Endodermal cell (in vitro differentiated cells): ENCODE measurements at places on chromosomes 11 and 22. TPM values are rescaled to one million over a fixed set of nuclear protein-coding genes. Genes with fewer than 3 reads are reported as not detected.

DNA sequence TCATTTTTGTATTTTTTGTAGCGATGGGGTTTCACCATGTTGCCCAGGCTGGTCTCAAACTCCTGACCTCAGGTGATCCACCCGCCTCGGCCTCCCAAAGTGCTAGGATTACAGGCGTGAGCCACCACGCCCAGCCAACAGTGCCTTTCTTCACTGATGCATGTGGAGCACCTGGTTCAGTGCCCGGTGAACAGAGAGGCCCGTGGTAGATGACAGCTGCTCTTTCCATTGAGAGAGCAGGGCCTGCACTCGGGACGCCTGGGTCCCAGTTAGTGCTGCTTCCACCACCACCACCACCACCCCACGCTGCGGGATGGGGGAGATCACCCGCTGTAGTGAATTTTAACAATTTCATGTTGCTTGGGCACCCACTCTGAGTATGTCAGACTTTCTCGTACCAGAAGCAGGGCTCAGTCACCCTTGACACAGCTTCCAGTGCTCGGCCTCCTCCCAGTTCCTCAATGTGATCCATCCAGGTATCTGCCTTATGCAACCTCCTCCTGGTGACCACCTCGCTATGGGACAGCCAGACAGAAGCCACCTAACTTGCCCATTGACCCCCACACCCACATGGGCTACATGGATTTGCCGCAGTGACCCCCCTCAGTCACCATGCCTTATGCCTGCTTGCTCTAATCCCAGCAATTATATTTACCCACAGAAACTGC lies 36.6 kb downstream of the ARRB1 start:
- no peaks in the 10 kb centered on the region for H3K27me3 ChIP-seq
- DNase-seq, result no peak
- no peak overlapping the region for H3K4me3 ChIP-seq
- peaks cover 10% of the 10 kb centered on the region for H3K4me1 ChIP-seq
- peaks cover 31% of the 10 kb centered on the region for H3K36me3 ChIP-seq

DNA sequence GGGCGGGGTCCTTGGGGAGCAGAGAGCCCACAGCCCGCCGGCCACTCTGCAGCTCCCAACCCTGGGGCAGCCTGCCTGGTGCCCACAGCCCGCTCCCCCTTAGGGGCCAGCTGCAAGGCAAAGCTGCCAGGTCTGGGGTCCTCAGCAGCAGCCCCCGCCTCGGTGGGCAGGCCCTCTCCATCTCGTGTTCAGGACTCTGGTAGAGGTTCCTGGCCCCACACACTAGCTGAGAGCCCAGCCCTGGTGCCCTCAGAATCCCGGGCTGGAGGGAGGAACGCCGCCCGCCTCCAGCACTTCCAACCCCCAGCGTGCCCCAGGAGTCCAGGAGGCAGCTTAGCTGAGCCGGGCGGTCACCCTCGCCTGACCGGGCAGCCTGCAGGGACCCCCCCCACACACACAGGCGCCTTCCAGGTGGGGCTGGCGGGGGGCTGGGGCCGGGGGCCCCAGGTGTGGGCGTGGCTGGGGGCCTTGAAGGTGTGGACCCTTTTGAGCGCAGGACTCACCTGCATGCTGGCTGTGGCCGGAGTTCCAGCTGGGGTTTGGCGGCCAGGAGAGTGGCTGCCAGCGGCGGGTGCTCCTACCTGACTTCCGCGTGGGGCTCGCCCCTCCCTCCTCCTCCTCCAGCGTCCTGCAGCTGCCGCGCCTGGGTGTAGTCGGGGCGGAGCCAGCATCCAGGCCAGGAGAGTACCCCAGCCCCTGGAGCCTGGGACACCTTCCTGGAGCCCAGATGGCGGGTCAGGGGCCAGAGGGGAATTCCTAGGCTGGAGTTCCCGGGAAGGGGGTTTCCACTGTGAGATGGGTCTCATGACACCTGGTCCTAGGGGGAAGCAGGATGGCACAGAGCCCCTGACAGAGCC lies at the start of gene ANO9:
Gene ANO9 (minus strand): TSS at position 594 of the 857 bp plus-strand sequence. CDS start 85 bp downstream, at position 509.
- no peaks in the 10 kb centered on the region for H3K36me3 ChIP-seq
- peak; percentile 84 for DNase-seq
- no peaks in the 10 kb centered on the region for H3K4me1 ChIP-seq

GRCh38 chr22:48438800-48439559 lies 1388.7 kb downstream of the BRD1 start:
- H3K4me1 ChIP-seq, result peaks cover 2% of the 10 kb centered on the region
- peak; percentile 72 for DNase-seq
- no peaks in the 10 kb centered on the region for H3K36me3 ChIP-seq
- H3K27me3 ChIP-seq, result no peaks in the 10 kb centered on the region
- H3K4me3 ChIP-seq, result no peak overlapping the region

DNA sequence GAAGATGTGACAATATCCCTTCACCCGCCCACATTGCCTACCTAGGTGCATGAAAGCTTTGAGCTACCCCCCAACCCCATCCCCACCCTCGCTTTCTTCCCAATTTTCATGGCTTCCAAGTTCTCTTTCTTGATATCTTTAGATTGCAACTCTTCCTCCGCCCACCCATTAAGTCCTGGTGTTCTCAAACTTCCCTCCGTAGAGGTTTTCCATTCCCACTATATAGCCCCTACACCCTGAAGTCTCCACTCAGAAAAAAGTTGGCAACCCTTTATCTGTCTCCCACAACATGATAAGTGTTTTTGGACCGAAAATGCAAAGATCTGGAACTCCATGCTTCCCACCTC lies 572 bp downstream of the ZNF70 start:
- H3K27me3 ChIP-seq, result no peaks in the 10 kb centered on the region
- H3K36me3 ChIP-seq, result no peaks in the 10 kb centered on the region
- peak overlapping the region; percentile 93 for H3K4me3 ChIP-seq

- no peaks in the 10 kb centered on the region for H3K36me3 ChIP-seq
- no peak overlapping the region for H3K4me3 ChIP-seq
- no peak overlapping the region for H3K27ac ChIP-seq
- peaks cover 7% of the 10 kb centered on the region for H3K4me1 ChIP-seq
These were observed 57.8 kb upstream of the TENM4 start for GRCh38 chr11:79498667-79499066.

- no peaks in the 10 kb centered on the region for H3K4me1 ChIP-seq
- H3K27me3 ChIP-seq, result no peaks in the 10 kb centered on the region
- no peak for DNase-seq
- H3K4me3 ChIP-seq, result no peak overlapping the region
- no peaks in the 10 kb centered on the region for H3K36me3 ChIP-seq
These were observed 18.3 kb downstream of the SMIM38 start for GRCh38 chr11:69173925-69174581.

GRCh38 chr11:61071208-61071681 lies 31.0 kb upstream of the CD5 start:
- H3K27me3 ChIP-seq, result no peaks in the 10 kb centered on the region
- no peak overlapping the region for H3K4me3 ChIP-seq
- peak overlapping the region; percentile 12 for H3K27ac ChIP-seq
- no peaks in the 10 kb centered on the region for H3K4me1 ChIP-seq
- no peaks in the 10 kb centered on the region for H3K36me3 ChIP-seq

DNA sequence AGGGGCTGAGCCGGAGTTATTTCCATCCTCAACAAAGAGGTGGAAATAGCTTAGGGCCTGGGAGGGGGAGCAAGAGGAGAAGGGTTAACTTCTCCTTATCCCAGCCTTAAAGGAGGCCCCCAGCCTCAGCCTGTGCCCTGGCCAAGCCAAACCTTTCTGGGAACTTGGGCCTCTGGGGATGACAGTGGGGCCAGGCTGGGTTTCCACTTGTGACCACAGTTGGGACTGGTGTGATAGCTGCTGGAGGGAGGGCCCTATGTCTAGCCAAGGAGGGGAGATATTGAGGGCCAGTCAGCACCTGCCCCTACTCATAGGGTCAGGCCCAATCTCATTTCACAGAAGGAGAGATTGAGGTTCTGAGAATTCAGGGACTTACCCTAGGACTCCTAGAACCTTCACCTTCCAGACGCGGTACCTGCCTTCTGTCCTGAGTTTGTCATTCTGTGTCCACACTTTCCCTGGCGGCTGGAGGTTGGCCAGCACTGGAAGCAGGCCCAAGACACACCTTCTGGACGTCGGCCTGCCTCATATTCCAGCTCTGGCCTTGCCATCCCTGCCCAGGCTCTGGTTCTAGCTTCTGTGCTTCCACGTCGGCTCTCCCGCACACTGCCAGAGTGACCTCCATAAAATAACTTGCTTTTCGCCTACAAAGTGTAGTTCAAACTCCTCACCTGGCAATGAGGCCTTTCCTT lies 3.1 kb downstream of the RELT start:
- no peaks in the 10 kb centered on the region for H3K27me3 ChIP-seq
- H3K36me3 ChIP-seq, result no peaks in the 10 kb centered on the region
- H3K4me1 ChIP-seq, result peaks cover 4% of the 10 kb centered on the region

DNA sequence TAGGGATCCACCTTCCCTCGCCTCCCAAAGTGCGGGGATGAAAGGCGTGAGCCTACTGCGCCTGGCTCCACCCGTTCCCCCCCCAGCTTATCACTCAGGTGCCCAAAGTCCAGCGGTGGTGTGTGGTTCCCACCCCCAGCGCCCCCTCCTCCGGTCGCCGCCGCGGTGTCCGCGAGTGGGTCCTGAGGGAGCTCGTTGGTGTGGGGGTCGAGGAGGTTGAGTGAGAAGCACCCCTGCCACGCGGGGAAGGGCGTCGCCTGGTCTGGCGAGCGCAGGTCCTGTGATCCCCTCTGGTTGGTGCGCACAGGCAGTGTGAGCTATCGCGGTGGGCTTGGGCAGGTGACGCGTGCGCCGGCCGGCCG lies 3900.6 kb upstream of the OR11H1 start:
- H3K27ac ChIP-seq, result no peak overlapping the region
- H3K27me3 ChIP-seq, result no peaks in the 10 kb centered on the region
- no peak overlapping the region for H3K4me3 ChIP-seq
- no peaks in the 10 kb centered on the region for H3K36me3 ChIP-seq
- H3K4me1 ChIP-seq, result no peaks in the 10 kb centered on the region

DNA sequence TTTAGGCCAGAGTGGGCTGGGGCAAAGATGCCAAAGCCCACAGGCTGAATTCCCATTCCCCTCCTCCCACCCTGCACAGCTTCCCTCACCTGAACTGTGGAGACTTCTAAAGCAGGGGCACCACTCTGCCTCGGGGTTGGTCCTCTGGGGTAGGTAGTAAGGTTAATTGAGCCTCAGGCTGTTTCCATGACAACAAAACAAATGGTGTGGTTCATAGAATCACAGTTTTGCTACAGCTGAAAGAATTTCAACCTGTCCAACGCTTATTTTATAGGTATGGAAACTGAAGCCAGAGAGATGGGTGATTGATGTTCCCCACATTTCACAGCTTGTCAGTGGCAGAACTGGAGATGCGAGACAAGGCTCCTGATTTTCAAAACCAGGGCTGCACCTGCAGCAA lies 109.5 kb downstream of the SNX19 start:
- no peak for DNase-seq
- H3K27me3 ChIP-seq, result no peaks in the 10 kb centered on the region
- no peak overlapping the region for H3K4me3 ChIP-seq
- no peaks in the 10 kb centered on the region for H3K36me3 ChIP-seq
- no peaks in the 10 kb centered on the region for H3K4me1 ChIP-seq

GRCh38 chr11:134033696-134034491 lies 35.0 kb upstream of the JAM3 start:
- peaks cover 5% of the 10 kb centered on the region for H3K27me3 ChIP-seq
- H3K4me1 ChIP-seq, result peaks cover 6% of the 10 kb centered on the region
- no peaks in the 10 kb centered on the region for H3K36me3 ChIP-seq
- DNase-seq, result peak; percentile 96

GRCh38 chr11:22879630-22880029 lies 19.4 kb upstream of the CCDC179 start:
- H3K27ac ChIP-seq, result no peak overlapping the region
- DNase-seq, result no peak
- H3K27me3 ChIP-seq, result no peaks in the 10 kb centered on the region
- no peaks in the 10 kb centered on the region for H3K36me3 ChIP-seq

DNA sequence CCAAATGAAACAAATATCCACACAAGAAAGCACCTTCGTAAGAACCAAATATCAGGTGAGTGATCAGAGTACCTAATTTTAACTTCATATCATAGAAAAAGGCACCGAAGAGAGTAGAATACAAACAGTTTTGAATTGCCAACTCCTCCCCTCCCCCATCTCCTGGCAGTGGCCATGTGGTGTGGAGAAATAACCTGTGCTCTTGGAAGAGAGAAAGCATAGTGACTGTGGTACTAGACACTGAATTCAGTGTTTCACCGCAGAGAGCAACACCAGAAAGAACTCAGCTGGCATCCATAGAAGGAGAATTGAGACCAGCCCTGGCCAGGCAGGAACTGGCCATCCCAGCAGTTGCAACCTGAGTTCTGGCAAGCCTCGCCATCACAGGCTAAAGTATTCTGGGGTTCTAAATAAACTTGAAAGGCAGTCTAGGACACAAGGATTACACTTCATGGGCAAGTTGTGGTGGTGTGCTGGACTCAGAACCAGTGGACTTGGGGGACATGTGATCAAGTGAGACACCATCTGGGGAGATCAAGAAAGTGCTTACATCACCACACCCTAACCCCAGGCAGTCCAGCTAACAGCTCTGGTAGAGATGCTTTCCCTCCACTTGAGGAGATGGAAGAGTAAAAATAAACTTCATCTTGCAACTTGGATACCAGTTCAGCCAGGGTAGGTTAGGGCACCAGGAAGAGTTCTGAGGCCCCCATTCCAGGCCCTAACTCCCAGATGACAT lies 1003.2 kb downstream of the NTM start:
- H3K36me3 ChIP-seq, result no peaks in the 10 kb centered on the region
- no peak overlapping the region for H3K4me3 ChIP-seq
- H3K27me3 ChIP-seq, result no peaks in the 10 kb centered on the region
- no peak for DNase-seq

GRCh38 chr11:114185436-114185835 lies 110.8 kb upstream of the NNMT start:
- H3K27ac ChIP-seq, result no peak overlapping the region
- H3K4me3 ChIP-seq, result no peak overlapping the region
- no peaks in the 10 kb centered on the region for H3K4me1 ChIP-seq

DNA sequence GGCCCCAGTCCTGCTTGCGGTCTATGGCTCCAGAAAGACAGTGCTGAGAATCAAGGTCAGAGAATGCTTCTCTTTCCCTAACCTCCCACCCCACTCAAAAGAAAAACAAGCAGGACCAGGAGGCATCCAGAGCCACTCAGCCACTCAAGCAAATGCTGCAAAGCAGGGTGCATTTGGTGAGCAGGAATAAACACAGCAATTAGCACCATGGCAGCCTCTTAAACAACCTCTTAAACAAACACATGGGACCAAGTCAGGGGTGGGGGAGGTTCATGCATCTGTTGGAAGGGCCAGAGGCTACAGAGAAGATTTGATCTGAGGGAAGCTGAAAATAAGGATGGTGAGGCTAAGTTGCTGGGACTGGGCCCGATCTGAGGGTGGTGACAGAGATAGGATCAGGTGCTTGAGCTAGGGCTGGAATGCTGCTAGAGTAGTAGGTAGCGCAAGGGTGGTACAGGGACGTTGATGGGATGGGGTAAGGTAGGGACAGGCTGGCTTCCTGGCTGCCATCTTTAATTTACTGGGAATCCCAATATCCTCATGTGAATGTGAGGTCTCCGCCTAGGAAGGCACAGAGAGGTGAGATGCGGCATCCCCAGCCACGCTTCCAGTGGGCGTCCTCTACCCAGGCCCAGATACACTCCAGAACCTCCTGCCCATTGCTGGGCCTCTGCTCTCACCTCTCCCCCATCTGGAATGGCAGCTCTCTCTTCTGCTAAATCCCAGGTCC lies 26.6 kb upstream of the LMO1 start:
- H3K27me3 ChIP-seq, result no peaks in the 10 kb centered on the region
- no peaks in the 10 kb centered on the region for H3K36me3 ChIP-seq
- H3K27ac ChIP-seq, result peak overlapping the region; percentile 72
- no peak for DNase-seq
- H3K4me1 ChIP-seq, result peaks cover 11% of the 10 kb centered on the region

The PLA2G6 gene
- total RNA-seq, result 44.1 and 60.7 TPM in 2 replicates

The TSGA10IP gene
- total RNA-seq, result 4.9 and 5.6 TPM in 2 replicates

The CCDC34 gene
- 24.4 and 26.2 TPM in 2 replicates for total RNA-seq

The FGF3 gene
- not detected in 2 replicates for total RNA-seq

The COMT gene
- 26.1 to 27.8 TPM (median 27.3 TPM) in 3 replicates for total RNA-seq

The TUBA8 gene
- total RNA-seq, result 0.66 and 0.79 TPM in 2 replicates

The TTC36 gene
- 0.46 to 0.61 TPM (median 0.56 TPM) in 3 replicates for total RNA-seq

The UNC93B1 gene
- total RNA-seq, result 23.3 and 27.1 TPM in 2 replicates

The ARRB1 gene
- 41.7 to 58.7 TPM (median 44.8 TPM) in 3 replicates for total RNA-seq

The USP28 gene
- total RNA-seq, result 73.7 and 75.0 TPM in 2 replicates

The SLC22A25 gene
- total RNA-seq, result 0.18 TPM in 1 of 3 replicates, not detected in the others
